ENCODE measurements at places on chromosomes 3 and 15.

GRCh38 chr3:147934451-147935180 lies 525.5 kb downstream of the ZIC1 start:
- no peak for DNase-seq

DNA sequence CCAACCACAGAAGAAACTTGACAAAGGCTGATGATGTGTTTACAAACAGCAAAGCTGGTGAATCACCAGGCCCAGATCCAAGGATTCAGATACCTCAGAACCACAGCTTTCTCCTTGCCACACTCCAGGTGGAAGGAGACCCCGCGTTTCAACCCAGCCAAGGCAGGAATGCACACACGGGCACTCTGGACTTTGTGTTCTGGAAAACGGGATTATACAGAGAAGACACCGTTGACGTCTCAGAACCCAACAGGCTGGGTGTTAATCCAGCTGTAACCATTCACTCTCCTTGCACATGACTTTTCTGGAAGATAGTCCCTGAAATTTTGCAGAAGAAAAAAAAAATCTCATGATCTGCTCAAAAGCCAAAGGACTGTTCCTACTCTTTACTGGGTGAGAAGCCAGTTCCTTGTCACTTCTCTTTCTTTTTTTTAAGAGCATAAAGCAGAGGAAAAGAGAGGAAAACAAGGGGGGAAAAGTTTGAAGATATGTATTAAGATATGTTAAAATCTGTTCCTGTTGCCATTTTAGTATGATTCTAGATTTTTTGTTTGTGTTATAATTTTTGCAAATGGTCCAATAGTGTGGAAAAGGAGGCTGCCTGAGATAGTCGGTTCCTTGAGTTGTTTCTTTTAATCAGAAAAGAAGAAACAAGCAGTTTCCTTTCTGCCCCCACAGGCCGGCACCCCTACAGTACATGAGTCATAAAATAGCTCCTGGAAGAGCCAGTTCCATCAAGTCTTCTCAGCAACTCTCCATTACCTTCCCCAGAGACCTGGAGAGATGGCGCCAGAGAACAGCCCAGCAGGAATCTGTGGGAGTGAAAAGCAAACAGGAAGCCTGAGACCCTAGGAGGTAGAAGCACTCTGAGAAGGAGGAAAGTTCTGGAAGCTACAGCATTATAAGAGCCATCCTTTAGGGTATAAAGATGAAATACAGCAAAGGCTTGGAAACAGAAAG lies 73.1 kb downstream of the RORA start:
- no peak for DNase-seq

DNA sequence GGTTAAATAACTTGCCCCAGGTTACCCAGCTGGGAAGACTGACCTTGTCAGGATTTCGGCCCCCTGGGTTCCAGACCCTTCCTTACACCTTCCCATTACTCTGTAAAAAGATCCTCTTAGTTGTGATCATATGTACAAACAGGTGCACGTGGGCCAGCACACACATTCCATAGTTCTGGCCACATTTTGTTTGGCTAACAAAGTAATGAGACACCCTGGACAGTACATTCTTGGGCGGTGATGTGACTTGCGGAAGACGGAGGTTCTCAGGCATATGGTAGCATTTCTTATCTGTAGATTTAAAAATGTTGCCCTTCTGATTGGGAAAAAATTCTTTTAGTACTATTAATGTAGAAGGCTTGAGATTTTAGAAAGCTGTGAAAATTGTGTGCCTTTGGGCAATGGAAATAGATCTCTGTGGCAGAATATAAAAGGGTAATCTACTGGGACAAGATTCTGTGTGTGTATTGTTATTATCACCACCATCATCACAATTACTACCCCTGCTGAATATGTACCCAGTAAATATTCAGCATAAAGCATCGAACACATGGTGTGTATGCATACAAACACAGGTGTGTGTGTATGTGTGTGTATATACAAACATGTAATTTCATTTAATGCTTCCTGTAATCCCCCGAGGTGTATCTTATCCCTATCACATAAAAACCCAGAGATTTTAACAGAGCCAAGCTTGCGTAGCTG lies 205.4 kb upstream of the UBE2E1 start:
- no peak for DNase-seq

DNA sequence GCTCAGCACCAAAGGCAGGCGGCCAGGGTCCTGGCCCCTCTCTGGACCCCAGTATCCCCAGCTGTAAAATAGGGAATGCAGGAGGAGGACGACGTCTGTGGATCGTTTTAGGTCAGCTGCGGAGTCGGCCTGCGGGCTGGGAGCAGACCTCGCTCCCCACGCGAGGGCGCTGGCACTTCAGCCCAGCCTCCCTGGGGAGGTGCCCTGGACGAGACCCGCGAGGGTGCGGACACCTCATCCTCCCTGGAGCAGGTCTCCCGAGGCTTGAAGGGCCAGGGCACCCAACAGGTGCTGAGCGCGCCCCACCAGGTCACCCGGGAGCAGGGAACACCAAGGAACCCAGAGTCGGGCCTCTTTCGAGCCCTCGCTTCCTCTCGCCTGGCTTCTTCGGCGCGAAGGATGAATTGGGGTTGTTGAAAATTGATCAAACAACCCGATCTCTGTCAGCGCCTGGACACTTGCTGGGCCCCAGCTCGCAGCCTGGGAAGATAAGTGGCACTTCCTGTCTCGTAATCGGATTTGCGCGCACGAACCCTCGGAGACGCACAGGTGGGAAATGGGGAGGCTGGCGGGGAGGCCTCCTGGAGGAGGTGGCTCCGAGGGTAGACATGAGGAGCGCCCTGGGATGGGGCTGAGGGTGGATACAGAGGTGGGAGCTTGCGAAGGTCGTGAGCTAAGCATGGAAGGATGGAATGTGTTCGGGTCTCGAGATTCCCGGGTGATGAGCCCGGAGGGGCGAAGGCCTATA lies 588 bp upstream of the VIPR1 start:
- DNase-seq, result peak; percentile 83

GRCh38 chr3:122727766-122728165 lies 47.1 kb downstream of the PARP14 start:
- no peak for DNase-seq

- DNase-seq, result no peak
These were observed 50.1 kb downstream of the UBE2E2 start for GRCh38 chr3:23253214-23253613.

DNA sequence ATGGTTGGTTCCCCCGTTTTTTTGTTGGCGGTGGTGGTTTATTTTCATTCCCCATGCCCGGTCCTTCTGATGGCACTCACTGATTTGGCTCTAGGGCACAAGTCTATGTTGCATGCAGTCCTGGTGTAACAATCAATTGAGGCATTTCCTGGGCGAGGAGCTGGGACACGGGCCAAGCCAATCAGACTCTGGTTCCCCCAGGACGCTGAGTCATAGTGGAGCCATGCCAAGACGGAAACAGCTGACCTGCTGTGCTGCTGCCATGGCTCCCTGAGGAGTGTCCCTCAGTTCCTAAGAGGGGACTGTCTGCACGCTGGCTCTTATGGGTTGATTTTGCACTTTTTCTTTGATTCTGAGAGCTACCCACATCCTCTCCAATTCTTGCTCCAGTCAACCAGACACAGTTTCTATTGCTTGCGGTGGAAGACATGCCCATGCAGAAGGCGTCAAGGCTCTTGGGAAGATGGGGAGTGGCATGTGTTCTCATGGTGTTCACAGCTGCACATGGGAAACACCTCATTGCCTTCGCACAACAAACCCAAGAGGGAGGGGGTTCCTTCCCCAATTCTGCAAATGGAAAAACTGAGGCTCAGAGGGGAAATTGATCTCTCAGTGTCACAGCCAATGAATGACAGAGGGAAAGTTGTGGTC lies 28.3 kb upstream of the ALDH1L1 start:
- DNase-seq, result no peak

DNA sequence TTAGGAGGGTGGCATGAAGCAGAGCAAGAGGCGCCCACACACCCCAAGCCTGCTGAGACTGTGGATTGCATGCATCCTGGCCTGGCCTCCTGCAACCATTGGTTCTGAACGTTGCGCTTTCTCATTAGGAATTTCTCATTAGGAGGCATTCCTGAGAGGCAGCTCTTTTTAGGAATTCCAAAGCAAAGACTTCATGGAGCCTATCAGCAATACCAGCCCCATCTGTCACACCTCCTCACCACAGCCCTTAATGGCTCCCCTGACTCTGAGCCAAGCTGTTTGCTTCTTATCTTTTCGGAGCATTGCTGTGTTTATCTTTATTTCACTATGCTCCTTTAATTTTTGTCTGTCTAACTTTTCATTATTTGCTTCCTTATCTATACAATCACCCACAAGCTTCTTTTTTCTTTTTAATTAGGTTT lies 226.9 kb downstream of the CACNA2D3 start:
- no peak for DNase-seq
